ENCODE measurements at places on chromosomes 13 and 19.

DNA sequence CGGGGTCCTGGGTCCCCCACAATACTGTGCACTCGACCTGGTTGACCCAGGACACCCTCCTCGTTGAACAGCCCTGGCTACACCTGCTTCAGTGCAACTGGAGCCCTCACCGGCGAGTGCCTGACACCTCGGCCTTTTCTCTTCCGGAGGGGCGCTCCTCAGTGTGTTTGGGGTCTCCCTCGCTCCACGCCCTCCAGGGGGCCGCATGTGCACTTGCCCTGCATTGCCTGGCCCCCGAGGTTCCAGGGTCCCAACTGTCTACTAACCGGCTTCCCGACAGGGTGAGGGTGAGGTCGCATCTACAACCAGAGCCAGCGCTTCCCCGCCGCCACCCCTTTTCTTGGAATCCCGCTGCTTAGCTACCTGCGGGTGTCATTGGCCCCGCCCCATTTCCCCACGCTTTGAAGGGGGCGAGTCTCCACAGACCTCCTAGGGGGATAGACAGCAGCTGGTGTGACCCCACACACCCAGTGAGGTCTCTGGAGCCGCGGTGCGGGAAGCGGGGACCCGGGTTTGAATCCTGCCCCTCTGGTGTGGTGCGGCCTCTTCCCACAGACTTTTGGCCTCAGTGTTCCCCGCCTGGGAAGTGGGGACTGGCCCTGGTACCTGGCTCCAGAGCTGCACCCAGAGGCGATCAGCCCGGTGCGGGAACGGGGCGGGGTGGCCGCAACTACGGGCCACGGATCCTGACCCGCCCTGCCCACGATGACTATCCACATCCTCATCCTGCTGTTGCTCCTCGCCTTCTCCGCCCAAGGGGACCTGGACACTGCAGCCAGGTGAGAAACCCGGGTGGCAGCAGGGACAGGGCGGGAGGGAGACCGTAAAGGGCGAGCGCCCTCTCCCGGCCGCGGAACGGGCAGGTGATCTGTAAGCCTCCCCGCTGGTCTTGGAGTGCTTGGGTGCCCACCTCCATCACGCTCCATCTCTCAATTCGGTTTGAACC is at the start of gene ADM5:
ADM5 (plus strand) TSS at position 462 of the 946 bp plus-strand sequence; CDS start at position 706, 244 bp downstream.
- DNase-seq, result no peak

GRCh38 chr13:101942038-101942437 is 459.8 kb downstream of the FGF14 start:
- DNase-seq, result no peak

- no peak for DNase-seq
Measured at GRCh38 chr19:4359627-4360000, 16.3 kb downstream of the MPND start.

GRCh38 chr13:76048675-76049375 is 412.7 kb downstream of the LMO7 start:
- no peak for DNase-seq

DNA sequence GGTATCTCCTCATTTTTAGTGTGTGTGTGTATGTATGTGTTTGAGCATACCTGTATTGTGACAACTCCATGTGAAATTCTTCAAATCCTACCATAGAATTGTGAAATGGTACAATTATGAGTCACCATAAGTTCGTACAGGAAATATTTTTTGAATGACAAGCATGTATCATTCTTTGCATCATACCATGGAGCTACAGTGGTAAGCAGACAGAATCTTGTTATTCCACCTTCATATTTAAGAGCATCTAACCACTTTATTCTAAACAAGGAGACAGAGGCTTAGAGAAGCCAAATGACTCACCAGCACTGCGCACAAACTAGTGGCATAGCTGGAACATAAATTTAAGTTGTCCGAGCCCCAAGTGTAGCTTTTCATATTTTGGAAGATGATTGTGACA is 4.5 kb upstream of the EPSTI1 start:
- DNase-seq, result no peak

DNA sequence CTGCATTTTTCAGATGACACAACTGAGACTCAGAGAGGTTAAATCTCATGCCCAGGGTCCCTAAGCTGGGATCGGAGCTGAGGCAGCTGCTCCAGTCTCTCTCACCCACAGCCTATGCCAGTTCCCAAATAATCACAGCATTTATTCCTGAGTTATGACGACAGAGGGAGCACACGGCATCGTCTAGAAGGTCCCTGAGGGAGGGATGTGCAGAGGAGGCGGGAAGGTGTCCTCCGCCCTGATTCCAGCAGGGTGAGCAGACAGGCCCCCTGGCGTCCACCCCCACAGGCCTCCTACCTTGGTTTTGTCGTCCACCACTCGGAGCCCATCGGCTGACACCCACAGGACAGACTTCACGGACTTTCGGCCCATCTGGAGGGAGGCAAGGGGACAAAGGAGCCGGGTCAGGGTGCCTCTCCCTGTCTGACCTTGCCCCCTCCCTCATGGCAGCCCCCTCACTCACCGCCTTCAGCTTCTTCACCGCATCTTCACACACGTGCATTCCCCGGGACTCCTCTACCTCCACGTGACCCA is 8.0 kb downstream of the NUMBL start:
- no peak for DNase-seq

DNA sequence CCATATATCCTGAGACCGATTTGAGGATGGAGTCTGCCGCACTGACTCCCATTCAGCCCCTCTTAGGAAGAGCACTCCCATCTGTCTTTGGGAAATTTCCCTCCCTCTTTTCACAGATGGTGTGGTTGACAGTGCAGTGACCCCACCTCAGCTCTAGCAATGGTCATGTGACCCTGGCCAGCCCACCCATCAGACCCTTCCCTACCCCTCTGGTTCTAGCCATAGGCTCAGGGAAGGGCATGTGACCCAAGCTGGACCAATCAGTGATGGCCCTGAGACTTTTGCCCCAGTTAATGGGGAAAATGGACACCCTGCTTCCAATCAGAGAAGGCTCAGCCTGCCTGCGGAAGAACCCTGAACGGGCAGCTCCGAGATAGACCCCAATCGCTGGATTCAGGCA is 26.3 kb downstream of the IL12RB1 start:
- DNase-seq, result no peak

- DNase-seq, result no peak
Measured at GRCh38 chr13:76886005-76886291, 257 bp downstream of the KCTD12 start.

DNA sequence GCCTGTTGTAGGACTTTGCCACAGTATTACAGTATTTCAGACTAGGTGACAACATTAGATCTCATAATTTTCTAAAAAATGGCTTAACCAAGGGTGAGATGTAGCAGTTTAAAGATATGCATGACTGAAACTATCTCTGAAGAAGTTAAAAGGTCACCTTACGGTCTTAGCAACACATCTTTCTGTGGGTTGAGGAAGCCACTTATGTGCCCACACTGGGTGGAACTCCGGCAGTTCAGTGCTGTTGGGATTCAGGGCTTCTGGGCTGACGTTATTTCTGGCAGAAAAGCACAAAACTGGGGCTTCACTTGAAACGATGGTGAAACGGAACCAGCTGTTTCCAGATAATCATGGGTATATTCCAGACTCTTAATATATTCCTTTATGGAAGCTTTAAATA is 697.3 kb downstream of the PCDH9 start:
- no peak for DNase-seq

GRCh38 chr19:1449467-1450442 is at the start of gene APC2:
APC2 (plus strand) TSS chr19:1450121; CDS start chr19:1453002, 2,881 bp downstream.
- no peak for DNase-seq
